ENCODE measurements at places on chromosomes 12 and 14.

GRCh38 chr14:57974896-57975295 is 109.0 kb upstream of the SLC35F4 start:
- no peak for DNase-seq

DNA sequence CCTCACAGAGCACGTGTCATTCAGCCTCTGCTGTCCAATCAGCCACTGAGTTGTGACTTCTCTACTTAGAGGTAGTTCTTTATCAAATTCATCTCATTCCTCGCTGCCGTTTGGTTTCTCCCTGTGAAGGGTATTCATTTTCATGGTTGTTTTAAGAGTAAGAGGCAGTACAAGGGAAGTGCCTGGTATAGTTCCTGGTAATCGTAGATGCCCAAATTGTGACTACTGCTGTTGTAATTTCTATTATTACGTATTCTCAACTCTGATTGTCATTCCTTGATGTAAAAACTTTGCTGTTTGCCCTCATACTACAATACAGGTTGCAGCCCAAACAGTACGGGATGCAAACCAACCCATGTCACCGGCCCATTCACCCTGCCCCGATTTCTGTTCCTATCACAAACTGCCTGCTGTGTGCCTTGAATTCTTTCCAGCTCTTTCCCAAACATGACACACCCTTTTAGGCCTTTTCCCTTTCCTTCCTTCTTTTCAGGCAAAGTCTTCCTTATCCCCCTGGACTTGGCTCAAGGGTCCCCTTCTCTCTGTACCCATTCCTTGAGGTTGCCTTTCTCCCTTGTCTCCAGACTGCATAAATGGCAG is 93.0 kb downstream of the SLC25A47 start:
- DNase-seq: no peak

GRCh38 chr14:106841701-106842100 is 1315.3 kb downstream of the TMEM121 start:
- DNase-seq: no peak

GRCh38 chr12:120821878-120822277 is 82.3 kb downstream of the SPPL3 start:
- DNase-seq: no peak

- no peak for DNase-seq
Measured at GRCh38 chr12:18400186-18400585, 138.9 kb downstream of the PIK3C2G start.

DNA sequence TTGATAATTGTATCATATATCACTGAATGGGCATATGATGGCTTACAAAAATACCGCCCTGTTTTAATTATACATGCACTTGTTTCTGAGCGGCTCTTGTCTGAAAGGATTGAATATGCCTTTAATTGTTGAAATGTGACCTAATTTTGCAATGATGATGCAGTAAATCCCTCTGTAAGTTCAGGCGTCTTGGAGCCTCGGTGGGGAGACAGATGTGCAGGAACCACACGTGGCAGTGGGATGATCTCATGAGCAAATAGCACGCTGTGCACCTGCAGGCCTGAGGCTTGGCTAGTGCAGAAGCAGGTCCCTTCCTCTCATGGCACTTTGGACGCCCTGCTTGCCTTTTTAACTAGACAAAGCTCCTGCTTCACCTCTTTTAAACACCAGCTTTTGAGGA is 49.3 kb upstream of the ASPG start:
- DNase-seq: peak; percentile 7

DNA sequence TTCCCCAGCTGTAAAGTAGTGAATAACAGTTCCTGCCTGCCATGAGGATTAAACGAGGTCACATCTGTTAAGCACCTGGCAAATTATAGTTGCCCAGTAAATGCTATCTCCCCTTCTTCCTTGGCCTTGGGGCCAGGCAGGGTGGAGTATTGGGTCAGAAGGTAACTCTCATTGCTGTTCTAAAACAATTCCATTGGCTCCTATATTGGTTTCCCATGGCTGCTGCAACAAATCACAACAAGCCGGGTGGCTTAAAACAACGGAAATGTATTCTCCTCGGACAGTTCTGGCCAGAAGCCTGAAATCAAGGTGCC is 31.9 kb downstream of the MMAB start:
- DNase-seq: no peak

Measured in NCI-H2171 treated with DMSO at 0.1 percent for 48 hours (cell line).